IPS-NIHi11 (cell line): ENCODE measurements at places on chromosomes 11 and 22.

GRCh38 chr22:42967933-42968332 is 47.0 kb downstream of the PACSIN2 start:
- no peak for DNase-seq

- DNase-seq, result peak; percentile 14
Measured at GRCh38 chr11:108835624-108836023, 170.8 kb downstream of the DDX10 start.

DNA sequence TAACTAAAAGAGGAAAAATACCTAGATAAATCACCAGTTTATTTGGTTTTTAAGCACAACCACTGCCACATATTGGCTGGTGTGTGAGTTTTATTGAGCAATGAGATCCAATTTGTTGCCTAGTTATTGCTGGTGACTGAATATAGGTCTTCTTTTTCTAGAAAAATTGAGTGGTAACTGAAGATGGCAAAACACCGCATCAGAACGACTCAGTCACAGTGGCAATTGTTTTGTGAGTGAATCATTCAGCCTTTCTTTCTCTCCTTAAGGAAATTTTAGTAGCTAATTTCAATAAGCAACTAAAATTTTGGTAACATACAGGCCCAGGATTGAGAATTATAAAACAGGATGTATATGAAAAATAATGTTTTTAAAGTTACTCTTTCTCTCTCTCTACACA is 533.0 kb downstream of the KCNA4 start:
- no peak for DNase-seq

DNA sequence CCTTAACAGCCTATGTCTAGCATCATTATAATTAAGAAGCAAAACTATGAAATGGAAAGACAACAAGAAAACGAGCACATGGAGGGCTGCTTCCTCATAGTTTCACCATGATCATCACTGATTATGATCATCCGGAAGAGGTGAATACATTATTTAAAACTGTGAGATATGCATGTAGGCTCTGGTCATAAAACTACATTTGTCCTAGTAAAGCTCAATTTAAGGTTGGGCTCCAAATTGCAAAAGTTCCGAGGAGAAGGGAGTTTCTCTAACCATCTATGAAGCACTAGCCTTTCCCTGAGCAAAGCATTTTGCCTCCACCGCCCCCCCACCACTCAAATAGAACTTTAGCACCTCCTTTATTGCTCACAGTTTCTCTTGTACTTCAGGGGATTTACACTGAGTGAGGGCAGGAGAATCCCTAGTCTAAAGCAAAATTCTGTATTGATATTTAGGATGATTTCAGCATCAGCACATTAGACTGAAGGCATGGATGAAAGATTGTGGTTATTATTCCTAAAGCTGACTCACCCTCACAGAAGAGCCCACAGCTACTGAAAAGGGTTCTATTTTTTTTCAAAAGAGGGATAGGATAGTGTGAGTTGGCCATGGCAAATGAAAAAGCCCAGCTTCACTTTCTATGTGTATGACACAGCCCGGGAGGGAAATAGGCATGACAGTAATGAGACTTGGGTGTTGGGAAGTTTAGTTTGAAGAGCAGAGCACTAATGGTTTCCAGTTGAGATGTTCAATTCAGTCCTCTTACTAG is 203.4 kb downstream of the CADM1 start:
- no peak for DNase-seq

- DNase-seq, result no peak
Measured at GRCh38 chr11:114159320-114159719, 99.8 kb downstream of the ZBTB16 start.

DNA sequence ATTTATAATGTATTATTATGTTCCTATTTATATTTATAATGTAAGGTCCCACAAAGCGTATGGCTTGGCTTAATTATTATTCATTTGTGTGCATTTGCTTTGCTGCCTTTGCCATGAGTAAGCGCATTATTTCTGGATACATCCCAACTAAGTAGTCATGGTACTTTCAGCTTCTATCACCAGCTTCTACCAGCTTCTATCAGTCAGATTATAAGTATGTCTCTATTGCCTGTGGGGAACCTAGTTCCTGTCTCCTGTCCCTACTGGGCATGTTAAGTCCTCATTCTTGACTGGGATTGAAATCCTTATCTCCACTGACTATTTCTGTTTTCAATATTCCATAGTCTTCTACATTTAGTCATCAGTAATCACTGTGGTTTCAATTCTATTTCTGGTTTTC is 33.5 kb upstream of the OR10W1 start:
- DNase-seq, result no peak

DNA sequence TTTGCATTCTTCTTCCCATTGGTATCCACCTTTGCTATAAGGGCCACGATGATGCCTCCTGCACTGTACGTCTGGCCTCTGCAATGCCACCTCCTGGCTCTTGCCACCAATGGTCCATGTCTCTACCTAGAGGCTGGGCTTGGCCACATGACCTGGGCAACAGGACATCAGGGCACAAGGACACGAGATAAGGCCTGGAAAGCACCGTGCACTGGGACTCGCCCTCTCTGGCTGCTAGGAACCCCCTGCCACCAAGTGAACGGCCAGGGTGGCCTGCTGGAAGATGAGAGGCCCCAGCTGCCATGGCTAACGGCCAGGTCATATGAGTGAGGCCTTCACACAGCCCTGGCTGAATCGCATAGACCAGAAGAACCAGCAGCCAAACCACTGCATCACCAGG is 87.4 kb downstream of the TRMU start:
- no peak for DNase-seq

- no peak for DNase-seq
Measured at GRCh38 chr11:87866951-87867350, 308.3 kb downstream of the RAB38 start.

GRCh38 chr22:23525510-23525909 is 54.6 kb downstream of the IGLL1 start:
- no peak for DNase-seq

DNA sequence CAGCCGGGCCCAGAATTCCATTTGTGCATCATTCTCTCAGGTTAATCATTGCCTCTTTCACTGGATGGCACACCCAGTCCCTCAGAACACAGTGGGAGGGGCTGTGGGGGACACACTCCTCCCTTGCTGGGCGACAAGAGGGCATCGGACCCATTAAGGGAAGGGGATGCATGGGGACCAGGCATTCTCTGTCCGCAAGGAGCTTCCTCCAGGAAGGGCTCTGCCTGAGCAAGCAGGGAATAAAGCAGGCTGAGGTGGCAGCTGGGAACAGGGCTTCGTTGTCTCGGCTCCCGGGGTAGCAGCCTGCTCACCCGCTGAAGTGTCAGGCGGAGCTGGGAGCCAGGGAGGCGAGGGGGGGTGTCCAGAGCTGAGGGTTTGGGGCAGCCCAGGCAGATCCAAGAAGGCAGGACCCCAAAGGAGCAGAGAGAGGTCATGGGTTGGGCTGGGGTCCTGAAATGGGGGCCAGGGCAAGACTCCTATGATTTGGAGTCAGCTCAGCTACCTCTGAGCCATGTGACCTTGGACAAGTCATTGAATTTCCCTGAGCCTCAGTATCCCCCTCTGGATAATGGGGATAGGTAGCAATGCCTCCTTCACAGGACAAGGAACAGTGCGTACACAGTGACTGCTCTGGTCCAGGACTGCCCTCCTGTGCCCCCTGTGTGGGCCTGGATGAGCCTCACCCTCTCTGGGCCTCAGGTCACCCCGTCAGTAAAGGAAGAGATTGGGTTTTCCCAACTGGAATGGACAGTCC is 1.4 kb downstream of the GAL3ST1 start:
- DNase-seq, result no peak

DNA sequence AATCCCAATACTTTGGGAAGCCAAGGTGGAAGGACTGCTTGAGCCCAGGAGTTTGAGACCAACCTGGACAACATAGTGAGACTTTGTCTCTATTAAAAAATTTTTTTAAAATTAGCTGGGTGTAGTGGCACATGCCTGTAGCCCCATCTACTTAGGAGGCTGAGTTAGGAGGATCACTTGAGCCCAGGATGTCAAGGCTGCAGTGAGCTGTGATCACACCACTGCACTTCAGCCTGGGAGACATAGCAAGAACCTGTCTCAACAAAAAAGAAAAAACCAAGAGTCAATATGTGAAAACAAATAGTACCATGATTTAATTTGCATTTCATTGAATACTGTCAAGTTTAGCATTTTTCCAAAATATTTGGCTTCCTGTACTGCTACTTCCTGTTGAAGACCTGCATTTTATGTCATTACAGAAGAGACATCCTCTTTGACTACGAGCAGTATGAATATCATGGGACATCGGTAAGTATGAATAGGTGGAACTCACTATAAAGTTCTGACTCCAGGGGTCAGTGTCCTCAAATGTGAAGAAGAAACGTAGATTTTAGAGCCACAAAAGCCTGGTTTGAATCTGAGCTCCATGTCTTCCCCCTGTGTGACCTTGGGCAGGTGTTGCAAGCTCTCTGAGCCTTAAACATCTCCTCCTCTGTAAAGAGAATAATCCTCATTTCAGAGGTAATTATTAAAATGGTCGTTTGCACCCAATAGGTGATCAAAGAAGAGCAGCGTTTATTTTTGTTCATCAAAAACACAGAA is 16.0 kb downstream of the CDC45 start:
- no peak for DNase-seq

GRCh38 chr22:33640900-33641299 is 279.4 kb downstream of the LARGE1 start:
- no peak for DNase-seq

DNA sequence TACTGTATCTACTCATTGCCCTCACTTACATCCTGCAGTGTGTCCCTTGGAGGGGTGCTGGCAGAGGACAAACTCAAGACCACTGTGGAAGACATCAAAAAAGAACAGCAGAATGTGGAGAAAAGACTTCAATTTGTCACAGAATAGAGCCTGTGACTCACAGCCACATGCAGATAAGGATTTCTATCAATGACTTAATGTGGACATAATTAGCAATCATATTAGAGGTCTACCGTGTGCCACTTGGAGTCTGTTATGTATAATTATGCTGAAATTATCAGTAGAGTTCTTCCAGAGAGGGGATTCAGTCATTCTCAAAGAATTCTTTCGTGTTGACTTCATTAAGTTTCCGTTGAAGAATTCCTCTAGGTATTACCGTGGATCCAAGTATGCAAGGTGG is 473.5 kb downstream of the MIAT start:
- DNase-seq, result no peak

DNA sequence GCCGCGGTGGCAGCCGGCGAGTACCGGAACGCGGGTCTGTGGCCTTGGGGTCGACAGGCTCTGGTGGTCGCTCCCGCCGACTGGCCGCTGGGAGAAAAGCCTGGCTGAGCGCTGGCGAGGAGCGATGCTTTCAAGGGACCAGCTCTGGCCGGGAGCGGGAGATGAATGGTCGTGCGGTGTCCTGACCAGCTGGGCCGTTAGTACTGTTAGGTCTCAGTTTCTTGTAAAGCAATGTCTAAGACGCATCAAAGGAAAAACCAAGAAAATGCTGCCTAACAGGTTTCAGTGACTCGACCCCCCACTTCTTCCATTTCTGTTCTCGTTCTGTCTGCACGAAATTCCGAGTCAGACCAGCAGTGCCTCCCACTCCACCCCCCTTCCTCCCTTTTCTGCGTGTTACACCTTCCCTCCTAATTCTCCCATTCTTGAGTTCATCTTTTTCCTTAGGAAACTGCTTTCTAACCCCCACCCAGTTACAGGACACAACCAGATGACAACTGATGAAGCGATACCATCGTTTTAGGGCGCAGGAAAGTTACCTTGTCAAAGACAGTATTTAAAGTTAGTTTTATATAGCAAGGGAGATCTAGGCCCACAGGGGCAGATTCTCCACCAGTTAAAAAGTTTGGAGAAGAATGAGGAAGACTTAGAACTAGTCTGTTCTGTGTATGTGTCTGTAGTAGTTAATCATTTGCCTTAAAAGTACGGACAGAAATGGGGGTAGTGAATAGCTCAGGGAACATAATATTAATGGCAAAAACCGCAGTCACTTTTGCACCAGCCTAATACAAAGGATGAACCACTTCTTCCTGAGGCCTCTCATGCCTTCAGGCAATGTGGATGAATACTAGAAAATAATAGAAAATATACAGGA is 1.0 kb downstream of the CUL5 start:
- DNase-seq, result no peak

DNA sequence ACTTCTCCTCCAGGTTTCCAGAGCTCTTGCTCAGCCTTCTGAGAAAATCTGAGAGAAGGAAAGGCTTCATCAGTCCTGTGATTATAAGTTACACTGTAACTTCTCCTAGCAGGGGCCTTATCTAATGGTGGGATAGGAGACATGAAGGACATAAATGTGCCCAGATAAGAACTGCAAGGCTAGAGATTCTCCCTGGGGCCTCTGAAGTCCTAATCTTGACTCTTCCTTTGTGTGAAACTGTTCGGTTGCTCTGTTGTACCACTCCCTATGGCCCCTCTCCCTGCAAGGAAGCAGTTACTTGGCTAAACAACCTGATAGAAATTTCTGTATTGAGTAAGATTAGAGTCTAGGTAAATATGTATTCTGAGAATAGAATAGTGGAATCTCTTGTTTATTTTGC is 780.9 kb downstream of the ETS1 start:
- no peak for DNase-seq

GRCh38 chr11:81174646-81175330 is 1558.9 kb downstream of the FAM181B start:
- DNase-seq, result no peak

DNA sequence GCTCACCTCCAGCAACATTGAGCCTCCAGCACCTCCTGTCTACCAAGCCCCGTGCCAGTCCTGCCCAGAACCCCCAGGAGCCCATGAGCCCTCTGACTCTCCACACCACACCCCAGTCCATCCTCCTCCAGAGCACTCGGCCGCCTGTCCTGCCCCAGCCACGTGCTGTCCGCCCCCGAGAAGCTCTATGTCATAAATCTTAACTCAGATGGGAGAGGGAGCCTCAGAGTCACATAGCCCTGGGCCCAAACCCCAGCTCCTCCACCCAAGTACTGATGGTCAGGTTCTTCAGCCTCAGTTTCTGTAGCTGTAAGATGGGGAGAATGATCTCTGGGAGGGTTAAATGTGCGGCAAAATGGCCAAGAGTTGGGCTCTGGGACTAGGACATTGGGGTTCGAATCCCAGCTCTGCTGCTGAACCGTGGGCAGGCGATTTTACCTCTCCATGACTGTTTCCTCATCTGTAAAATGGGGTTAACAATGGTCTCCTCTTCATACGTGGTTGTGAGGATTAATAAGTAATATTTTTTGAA is 27.8 kb downstream of the CYTH4 start:
- DNase-seq, result no peak

DNA sequence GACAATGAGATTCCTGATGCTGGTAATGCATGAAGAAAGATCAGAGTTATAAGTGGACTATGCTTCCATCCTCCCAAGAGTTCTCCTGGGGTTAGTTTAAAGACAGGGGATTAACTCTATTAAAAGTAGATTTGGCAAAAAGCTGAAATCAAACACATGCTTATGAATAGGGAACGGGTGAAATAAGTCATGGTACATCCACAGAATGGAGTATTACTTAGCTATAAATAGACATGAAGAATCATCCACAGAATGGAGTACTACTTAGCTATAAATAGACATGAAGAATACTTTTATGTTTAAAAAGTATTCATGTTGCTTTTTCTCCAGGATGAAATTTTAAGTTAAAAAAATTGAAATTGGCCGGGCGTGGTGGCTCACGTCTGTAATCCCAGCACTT is 596.4 kb upstream of the B3GAT1 start:
- DNase-seq, result no peak

GRCh38 chr11:95507794-95508193 is 276.8 kb upstream of the SESN3 start:
- no peak for DNase-seq

- DNase-seq, result peak; percentile 63
Measured at GRCh38 chr11:19872512-19873145, 160.0 kb downstream of the NAV2 start.

- no peak for DNase-seq
Measured at GRCh38 chr11:46197421-46197820, 76.2 kb upstream of the PHF21A start.
